ENCODE measurements at places on chromosomes 2 and 18.

- no peak for DNase-seq
Measured at GRCh38 chr2:218701806-218702205, 8.8 kb upstream of the TTLL4 start.

DNA sequence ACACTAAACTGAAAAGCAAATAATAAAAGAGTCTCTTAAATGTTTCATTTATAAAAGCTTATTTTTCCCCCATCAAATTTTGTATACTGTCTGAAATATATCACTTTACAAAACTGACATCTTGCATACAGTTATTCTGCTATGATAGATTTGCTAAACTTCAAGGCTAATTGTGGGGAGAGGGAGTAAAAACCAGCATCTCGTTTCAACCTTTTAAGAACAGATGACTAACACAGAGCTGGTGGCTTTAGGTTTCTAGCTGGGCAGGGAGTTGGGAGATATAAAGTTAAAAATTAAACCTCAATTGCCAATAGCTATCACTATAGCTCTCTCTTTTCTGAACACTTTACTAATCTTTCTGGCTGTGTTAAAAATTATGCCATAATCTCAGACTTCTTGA lies 23.5 kb downstream of the C1D start:
- no peak for DNase-seq

- no peak for DNase-seq
Measured at GRCh38 chr2:120773186-120773800, 37.6 kb downstream of the GLI2 start.

- peak; percentile 70 for DNase-seq
Measured at GRCh38 chr18:12238826-12239225, 15.3 kb upstream of the CIDEA start.

DNA sequence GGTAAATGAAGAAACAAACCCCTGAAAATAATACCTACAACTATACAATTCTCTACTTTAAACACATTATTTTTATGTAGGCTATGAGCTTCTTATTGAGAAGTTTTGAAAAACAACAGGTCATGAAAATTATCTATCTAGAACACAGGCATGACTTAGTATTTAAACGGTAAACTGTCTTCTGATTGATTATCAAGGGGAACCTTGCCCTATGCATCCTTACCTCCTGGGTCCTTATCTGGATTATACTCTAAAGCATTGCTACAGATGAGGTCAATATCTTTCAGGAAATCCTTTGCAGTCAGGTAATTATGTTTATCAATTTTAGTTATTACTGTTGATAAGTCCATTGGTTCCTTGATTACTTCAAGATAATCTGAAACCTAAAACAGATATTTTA lies 144.3 kb downstream of the ATAD2B start:
- no peak for DNase-seq

GRCh38 chr2:20516646-20517341 lies 69.9 kb downstream of the RHOB start:
- DNase-seq: no peak

DNA sequence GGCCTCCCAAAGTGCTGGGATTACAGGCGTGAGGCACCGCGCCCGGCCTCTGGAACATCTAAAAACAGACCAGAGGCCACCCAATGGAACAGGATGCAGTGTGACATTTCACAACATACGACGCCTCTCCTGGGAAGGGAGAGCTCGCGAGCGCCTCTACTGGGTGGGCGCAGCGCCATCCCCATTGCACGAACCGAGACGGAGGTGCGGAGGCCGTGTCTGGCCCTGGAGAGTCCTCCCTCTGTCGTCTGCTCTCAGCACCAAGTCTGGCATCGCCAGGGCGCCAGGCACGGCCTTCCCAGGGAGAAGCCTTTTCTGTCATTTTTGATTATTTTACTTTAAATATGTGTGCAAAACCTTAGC lies 9.4 kb upstream of the GBX2 start:
- DNase-seq: peak; percentile 37

- DNase-seq: peak; percentile 48
Measured at GRCh38 chr2:144152817-144153271, 367.1 kb downstream of the ZEB2 start.

- DNase-seq: no peak
Measured at GRCh38 chr2:239443102-239443620, 42.3 kb upstream of the HDAC4 start.

Measured in foreskin fibroblast (primary cell).